Activated CD4-positive, alpha-beta T cell treated with anti-CD3 and anti-CD28 coated beads, Interleukin-2, amount 10 ng/mL, durations not matched to agents 24 days and 14 days (primary cell): ENCODE measurements at places on chromosomes 12 and 14. TPM values are rescaled to one million over a fixed set of nuclear protein-coding genes. Genes with fewer than 3 reads are reported as not detected.
A peak's percentile ranks its signal among the peaks of the same experiment; 100 is the strongest.

DNA sequence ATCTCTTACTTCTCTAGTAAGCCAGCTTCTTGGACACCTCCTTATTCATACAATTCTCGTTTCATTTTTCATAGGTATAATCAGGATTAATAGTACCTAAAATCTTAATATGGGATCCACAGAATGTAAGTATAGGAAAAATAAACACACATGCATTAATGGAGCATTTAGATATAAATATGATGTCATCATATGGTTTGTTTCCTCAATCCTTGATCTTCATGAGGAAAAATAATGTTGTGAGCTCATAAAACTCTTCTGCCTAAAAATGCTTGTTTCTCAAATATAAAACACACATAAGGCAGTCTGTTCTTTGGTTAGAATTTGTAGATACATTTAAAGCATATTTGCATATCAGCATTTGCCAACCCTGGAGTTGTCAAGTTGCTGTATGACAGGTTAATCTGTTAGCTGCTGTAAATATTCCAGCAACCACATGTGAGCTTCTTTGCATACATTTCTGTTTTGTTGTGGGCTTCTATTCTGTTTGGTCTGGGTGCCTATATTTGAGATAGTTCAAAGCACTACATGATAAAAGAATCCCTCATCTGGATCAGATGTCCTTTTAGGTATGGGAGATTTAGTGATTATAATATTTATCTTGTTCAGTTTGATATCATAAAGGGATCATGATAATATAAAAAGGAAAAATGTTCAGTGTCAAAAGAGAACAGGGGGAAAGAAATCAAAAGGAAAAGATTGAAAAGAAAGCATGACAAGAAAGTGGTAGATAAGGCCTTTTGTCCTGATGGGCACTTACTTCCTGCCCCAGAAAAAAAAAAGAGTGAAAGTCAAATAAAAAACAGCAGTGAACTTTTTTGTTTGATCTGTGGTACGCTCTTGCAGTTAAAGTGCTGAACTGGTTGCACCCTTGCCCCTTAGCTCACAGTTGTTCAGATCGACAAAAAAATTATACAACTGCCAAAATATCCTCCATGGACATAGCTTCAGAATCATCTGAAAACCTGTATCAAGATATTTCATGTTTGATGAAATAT lies 68.6 kb downstream of the ACSS3 start:
- DNase-seq = no peak

Gene TSPAN11
- not detected in 2 replicates for total RNA-seq

GRCh38 chr14:70067810-70068209 lies 120.9 kb downstream of the SLC8A3 start:
- no peak for DNase-seq

Gene IRAK3
- 1.3 and 1.8 TPM in 2 replicates for total RNA-seq

GRCh38 chr14:46480817-46481216 lies 170.8 kb downstream of the RPL10L start:
- no peak for DNase-seq

GRCh38 chr12:128137140-128137539 lies 129.8 kb upstream of the TMEM132C start:
- DNase-seq = no peak

DNA sequence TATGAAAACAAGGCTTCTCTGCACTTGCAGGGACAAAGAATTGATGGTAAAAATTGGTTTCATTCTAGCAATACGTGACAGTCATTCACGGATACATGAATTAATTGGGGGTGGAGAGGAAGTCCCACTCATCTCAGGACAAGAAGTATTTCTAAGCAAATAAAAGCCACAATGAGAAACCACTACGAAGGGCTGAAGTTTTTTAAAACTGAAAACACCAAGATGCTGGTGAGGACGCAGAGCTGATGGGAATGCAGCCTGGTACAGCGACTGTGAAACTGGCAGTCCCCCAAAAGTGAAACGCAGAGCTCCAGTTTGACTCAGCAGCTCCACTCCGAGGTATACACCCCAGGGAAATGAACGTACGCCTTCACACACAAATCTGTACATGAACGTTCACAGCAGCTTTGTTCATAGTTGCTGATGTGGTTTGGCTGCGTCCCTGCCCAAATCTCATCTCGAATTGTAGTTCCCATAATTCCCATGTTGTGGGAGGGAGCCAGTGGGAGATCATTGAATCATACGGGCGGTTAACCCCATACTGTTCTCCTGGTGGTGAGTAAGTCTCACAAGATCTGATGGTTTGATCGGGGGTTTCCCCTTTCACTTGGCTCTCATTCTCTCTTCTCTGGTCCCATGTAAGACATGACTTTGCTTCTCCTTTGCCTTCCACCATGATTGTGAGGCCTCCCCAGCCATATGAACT lies 89.0 kb downstream of the SCARB1 start:
- DNase-seq = peak; percentile 90

DNA sequence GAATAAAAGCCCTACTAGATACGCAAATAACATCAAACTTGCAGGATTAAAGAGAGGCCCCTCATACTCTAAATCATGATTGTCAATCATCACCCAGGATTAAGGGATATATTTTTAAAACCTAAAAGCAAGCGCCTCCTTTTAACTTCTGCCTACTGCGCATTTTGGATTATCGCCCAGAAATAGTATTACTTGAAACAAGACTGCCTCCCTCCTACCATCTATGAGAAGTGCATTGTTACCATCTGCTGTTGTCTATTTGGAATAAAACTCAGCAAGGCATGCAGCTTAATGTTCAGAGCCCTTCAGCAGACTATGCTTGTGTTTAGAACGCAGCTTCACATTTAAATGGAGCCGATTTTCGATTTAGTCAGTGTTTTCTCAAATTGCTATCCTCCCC lies 79.6 kb downstream of the EXOC5 start:
- peak; percentile 22 for DNase-seq

- no peak for DNase-seq
Observed at GRCh38 chr12:89166525-89166934, 185.8 kb downstream of the DUSP6 start.
